ENCODE measurements at places on chromosomes 11 and 22.

DNA sequence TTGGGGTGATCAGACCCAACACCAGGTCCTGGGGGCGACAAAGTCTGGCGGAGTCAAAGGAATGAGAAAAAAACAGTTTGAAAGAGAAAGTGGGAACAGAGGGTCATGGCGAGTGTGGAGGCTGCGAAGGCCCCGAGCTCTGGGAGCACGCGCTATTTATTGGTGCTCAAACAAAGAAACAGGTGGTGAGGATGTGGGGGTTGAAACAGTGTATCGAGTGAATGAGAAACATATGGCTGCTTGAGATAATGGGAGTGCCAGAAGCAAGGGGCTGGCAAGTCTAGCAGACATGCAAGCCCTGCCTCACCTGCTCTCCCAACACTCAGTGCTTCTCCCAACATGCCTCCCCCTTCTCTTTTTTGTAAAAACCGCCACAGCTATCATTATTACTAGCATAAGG is 7.8 kb upstream of the DUSP18 start:
- DNase-seq = no peak

GRCh38 chr11:3609416-3610265 is 32.2 kb downstream of the ART5 start:
- DNase-seq = no peak

DNA sequence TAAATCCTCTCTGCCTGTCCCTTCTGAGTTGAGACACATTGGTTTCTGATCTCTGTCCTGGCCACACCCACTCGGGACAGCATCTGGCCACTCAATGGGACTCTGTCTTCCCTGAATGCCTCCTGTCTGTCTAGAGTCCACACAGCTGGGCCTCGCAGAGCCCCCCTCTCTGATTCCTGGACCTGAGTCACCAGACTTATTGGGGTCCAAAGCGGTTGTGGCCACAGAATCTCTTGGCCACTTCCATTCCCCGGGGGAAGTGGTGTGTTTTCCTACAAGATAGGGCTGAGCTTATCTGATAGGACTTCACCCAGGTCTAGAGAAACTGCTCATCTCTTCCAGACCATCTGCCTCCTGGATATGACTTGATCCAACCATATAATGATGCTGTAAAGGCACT is 57.4 kb upstream of the WNT11 start:
- no peak for DNase-seq

DNA sequence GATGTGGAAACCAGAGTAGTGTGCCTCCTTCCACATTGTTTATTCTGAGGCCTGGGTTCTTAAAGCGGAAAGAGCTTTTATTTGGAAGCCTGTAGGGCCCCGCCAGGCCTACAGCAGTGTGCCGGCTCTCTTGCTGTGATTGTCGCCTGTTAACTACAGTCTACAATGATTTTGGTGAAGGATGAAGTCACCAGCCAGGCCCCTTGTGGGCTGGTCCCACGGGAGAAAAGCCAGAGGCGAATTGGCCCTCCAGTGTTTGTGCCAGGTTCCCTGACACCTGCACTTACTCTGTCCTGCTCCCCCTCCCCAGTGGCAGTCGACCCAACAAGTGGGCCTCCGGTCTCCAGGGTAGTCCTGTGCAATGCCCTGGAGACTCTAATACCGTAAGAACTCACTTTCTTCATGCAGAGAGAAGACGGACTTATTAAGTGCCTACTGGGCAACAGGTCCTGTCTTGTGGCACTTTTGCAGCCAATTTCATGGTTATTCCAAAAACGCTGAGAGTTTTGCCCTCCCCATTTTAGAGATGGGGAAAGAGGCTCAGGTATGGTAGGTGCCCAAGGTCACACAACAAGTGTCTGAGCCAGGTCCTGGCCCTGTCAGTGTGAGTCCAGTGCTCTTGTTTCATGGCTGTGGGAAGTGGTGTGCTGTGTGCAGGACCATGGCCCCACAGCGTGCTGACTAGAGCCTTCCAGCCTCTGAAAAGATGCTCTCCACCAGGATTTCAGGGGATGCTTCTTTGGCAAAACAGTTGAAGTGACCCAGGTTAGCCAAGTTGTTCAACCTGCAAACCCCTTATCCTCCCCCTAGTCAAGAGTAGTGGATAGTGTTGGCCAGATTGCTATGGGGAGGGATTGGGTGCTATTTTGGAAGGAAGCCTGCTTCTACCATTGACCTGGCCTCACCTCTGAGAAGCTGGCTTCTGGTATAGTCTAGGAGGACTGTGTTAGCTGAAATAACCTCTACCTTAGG is 1.4 kb downstream of the MICAL2 start:
- DNase-seq = no peak

- DNase-seq = no peak
Observed at GRCh38 chr22:42959576-42960509, 55.1 kb downstream of the PACSIN2 start.
